Upper lobe of right lung (tissue), 1 donor: ENCODE measurements at places on chromosomes 2 and 18.

GRCh38 chr2:24231461-24231881 is 56.6 kb downstream of the FAM228A start:
- no peak for DNase-seq

DNA sequence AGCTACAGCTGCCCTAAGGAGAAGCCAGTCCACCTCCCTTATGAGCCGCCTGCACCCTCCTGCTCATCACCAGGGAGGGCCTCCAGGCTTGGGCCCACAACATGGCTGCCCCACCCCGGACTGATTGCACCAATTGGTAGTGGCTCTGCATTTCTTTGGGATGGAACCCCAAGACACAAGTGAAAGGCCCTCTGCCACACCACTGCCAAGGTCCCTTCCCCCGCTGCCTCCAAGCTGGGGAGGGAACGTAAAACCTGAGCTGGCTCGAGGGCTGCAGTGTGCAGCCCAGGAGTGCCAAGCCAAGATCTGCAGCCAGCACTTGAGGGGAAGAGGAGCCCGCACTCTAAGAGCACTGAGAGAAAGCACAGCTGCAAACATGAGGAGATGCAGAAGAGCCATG is 97.3 kb downstream of the EFEMP1 start:
- no peak for DNase-seq

DNA sequence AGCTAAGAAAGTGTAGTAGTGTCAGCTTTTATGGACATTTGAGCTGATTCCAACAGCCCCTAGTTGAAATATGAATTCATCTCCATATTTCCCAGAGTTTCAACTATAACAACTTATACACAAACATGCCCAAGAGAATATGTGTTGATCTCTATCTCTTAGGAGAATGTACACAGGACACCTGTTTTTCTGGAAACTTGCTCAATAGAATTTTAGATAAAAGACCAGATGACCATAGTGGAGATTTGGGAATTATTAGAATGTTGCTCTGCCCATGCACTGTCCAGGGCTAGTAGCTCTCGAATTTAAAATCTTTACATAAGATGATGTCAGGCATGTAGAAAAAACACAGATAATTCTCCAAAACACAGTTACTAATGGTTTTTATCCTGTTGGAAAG is 162.3 kb upstream of the VRK2 start:
- no peak for DNase-seq

- DNase-seq: no peak
Measured at GRCh38 chr2:8389431-8390108, 292.3 kb upstream of the ID2 start.
